ENCODE measurements at places on chromosomes 6 and 20. TPM values are rescaled to one million over a fixed set of nuclear protein-coding genes. Genes with fewer than 3 reads are reported as not detected.

- no peak for DNase-seq
Observed at GRCh38 chr20:9581509-9581908, 67.1 kb downstream of the LAMP5 start.

- DNase-seq, result no peak
Observed at GRCh38 chr6:127950566-127951145, 49.8 kb upstream of the THEMIS start.

- no peak for DNase-seq
Observed at GRCh38 chr20:47872341-47872740, 87.1 kb upstream of the SULF2 start.

- no peak for DNase-seq
Observed at GRCh38 chr20:4689220-4689619, 32.5 kb upstream of the PRND start.

DNA sequence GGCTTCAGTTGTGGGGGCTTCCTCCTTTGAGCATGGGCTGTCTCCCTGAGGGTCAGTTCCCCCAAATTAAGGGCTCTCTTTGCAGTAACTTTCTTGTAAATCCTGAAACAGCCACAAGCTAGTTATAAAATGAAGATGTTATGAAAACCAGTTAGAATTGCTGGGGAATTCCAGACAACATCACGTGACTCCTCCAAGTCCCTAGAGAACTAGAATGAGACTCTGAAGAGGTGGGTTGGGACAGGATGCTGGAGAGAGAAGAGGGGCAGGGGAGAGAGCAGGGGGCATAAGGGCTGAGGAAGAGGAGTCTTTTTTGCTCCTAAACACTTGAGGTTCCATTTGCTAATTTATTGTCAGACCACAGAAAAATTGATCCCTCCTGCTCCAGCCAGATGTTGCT, 380.3 kb downstream of the DHX35 start:
- no peak for DNase-seq

- DNase-seq, result no peak
Observed at GRCh38 chr20:36141310-36141709, 13.2 kb upstream of the EPB41L1 start.

Gene LY6G6D
- polyA plus RNA-seq, result not detected
